ENCODE measurements at places on chromosomes 3 and 15.

DNA sequence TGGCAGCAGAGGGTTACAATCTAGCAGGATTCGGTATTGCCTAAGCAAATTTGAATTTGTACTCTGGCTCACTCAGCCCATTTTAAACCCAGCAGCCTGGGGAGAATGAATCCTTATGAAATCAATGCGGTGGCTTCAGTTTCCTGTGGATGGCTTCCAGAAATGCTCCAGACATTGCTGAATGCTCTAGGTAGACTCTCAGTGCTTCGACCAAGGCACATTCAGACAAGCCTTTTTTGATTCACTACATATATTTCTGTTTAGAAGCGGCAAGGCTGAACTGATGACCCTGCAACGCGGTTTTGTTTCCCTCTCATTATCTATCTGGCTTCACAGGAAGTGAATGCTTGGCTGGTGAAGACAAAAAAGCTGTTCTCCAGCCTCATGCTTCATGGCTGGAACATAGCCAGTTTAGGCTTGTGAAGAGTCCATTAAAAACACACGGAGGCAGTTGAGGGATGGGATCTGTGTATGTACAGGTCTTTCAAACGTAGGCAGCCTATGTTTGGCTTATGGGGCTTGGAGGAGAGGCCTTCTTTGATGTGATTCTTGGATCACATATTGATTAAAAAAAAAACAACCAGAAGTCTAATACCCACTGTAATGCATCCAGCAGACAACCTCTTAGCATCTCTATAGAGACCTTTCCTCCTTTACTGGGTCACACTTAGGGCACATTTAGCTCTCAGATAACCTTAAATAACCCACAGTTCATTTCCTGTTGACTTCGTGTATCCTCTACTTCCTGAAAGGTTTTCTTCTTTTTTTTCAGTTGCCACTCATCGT is 400.2 kb upstream of the TBL1XR1 start:
- no peak for DNase-seq

- DNase-seq = no peak
Observed at GRCh38 chr3:11371747-11372146, 99.5 kb downstream of the ATG7 start.

- DNase-seq = no peak
Observed at GRCh38 chr3:143843587-143843986, 4.7 kb downstream of the SLC9A9 start.

GRCh38 chr3:194384569-194385001 is 14.5 kb downstream of the GP5 start:
- DNase-seq = no peak

- DNase-seq = no peak
Observed at GRCh38 chr3:135237371-135238143, 442.5 kb downstream of the EPHB1 start.

DNA sequence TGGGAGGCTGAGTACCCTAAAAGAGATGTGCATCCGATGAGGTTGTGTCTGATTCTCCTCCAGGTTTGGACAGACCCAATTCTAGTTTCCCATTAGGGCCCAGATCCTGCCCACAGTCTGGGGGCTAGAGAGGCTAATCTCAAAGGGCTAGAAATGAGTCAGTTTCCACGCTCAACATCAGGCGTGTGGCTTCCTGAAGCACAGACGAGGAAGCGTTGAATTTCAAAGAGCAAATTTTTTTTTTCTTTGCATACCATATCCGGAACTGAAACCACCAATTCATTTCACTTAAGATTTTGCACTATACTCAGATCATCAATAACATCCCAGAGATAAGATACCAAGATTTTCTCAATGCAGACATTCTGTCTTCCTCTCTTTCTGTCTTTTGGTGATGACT is 173.8 kb upstream of the BCL6 start:
- DNase-seq = peak; percentile 40

DNA sequence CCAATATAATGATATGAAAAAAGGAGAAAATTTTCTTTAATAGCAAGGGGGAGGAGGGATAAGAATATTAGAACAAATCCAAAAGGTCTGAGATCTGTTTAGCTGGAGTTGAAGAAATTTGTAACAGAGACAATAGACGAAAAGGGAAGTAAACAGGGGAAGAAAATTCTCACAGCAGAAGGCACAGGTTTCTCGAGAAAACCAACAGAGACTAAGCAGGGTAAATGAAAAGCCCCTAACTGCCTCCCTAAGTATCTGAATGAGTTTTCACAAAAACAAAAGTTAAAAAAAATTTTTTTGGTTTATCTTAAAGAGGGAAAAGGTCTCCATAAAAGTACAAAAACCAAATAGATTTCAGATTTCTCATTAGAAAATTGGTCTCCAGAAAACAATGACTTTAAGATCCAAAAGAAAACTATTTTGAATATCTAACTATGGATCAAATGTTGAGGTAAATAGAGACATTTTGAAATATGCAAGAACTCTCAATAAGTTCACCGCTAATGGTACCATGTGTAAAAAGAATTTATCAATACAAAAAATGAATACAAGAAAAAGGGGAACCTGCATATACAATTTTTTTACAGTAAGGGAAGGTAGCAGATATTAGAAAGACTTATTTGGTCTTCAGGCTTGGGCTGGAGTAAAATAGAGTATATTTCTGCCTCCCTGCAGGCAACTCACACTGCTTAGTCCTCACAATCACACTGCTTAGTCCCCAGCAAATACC is 23.9 kb upstream of the NEK10 start:
- no peak for DNase-seq

DNA sequence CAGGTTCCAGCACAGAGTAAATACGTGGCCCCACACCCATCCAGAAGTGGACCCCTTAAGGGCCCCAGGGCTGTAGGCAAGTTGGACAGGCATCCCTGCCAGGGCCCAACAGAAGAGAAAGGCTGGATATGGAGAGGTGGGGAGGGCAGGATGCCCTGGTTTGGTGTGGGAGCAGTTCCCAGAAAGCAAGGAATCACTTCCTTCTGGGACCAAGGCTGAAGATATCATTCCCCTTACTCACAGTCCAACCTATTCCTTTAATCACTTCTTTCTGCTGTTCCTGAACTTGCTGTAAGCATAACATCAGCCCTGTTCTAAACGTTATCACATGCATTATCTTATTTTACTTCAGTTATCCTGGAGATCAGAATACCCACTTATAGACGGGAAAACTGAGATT is 6.1 kb upstream of the MESP2 start:
- no peak for DNase-seq

DNA sequence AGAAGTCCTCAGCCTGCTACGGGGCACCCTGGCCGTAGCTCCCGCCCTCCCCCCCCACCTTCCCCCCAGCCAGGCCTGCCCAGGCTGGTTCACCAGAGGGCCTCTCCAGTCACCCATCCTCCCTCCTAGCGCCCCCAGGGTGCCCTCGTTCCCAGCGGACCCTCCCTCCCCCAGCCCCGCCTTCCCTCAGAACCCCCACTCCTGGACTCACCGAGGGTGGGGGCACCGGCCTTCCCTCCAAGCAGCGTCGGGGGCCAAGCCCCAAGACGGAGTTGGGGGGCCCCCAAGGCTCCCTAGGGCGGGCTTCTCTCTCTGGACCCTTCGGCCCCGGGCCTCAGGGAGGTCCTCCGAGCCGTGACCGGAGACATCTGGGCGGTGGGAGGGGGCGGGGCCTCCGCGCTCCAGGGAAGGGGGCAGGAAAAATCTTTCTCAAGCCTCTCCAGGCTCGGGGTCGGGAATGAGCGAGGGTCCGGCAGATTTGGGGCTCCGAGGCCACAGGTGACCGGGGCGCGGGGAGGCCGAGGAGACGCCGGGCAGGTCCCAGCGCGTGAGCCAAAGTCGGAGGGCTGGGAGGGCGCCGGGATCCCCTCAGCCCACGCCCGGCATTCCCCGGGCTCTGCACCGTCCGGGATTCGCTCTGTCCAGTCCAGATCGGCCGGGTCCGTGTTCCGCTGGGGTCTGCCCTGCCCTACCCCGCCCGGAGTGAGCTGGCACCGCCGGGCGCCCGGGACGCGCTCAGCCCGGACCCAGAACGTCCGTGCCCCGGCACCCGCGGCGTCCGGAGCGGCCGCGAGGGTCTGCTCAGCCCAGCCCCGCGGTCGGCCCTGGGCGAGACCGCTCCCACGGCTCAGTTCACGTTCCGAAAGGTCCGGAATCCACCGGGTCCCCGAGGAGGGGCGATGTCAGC is 999 bp downstream of the INSYN1 start:
- no peak for DNase-seq

DNA sequence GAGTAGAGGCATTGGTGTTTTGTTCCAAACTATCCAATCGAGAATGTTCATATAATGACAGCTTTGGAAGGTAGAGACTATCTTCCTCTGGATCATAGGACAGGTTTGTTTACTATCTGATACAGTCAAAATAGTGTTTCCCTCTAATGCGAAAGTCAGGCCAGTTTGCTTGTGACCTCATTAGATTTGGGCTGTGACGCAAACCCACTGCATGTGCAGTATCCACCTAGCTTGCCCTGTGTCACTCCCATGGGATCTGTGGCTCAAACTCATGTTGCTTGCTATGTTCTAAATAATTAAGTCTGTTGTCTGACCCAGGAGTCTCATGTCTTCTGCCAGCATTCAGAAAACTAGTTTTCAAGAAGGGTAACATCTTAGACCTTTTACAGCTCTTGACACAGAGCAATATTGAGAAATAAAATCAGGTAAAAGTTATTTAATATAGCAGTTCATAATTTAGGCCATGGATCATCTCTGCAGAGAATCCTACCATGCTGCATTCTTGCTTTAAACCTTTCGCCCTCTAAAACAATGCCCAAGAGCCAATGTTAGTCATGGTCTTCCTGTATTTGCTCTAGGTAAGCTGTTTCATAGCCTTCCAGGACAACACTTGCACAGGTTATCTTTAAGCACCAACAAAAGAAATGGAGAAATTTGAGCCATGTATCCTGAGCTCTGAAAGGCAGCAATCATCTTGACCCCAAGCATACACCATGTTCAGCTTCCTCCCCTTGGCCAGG is 26.4 kb downstream of the NIT2 start:
- DNase-seq = no peak

GRCh38 chr15:40443255-40443654 is 2.5 kb downstream of the BAHD1 start:
- DNase-seq = no peak

GRCh38 chr3:62809369-62809768 is 65.8 kb downstream of the CADPS start:
- DNase-seq = no peak

DNA sequence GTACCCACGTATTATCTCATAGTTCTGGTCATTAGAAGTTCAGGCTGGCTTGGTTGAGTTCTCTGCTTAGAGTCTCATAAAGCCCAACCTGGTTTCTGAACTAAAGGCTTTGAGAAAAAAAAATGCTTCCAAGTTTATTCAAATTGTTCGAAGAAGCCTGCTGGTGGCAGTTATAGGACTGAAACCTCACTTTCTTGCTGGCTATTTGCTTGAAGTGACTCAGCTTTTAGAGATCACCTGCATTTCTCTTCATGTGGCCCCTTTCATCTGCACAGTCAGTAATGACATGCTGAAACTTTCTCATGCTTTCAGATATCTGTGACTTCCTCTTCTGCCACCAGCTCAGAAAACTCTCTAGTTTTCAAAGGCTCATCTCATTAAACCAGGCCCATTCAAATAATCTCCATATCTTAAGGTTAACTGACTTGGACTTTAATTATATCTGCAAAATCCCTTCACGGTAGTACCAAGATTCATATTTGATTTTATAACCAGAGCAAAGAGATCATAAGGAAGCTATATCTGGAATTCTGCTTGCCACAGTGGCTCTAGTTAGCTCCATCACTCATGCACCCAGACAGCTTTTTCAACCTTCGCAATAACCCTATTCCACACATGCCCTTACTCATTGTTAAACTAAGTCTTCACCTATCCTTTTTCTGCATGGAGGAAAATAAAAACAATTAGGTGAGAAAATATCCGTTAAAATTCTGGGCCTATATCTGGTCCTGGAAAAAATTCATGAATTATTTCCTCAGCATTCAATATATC is 433.8 kb upstream of the CBLB start:
- no peak for DNase-seq

DNA sequence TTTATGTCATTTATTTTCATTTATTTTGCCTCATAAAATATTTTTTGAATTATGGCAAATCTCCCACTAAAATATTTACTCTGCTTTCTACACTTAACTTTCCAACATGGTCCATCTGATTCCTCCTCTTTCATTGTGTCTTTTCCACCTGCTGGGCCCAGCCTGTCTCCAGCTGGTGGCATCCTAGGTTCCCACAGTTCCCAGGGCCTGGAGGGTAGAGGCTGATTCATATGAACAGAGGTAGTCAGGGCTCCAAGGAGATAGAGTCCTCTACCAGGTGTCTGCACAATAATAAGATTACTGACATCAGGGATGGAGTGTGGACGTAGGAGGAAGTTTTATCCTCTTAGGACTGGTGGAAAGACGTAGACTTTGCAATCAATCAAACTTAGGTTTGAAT is 14.3 kb downstream of the ZBTB38 start:
- no peak for DNase-seq

GRCh38 chr3:178480274-178480673 is 56.0 kb upstream of the KCNMB2 start:
- no peak for DNase-seq

DNA sequence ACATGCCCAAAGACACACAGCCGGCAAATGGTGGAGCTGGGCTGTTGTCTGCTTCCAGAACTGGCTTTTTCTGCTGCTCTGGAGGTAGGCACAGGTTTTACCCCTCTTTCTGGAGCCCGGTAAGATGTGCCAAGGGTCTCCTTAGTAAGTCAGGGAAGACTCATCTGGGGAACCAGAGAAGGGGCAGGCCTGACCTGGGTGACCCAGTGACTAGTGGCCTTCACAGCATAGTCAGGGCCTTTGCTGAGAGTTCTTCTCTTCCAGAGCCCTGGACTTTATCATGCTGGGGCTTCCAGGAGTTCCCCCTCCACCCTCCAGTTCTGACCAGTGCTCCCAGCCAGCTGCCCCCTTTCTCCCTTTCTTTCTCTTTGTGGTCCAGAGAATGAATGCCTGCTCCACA is 3.2 kb downstream of the CD276 start:
- no peak for DNase-seq

- DNase-seq = no peak
Observed at GRCh38 chr3:46960081-46960701, 16.4 kb downstream of the CCDC12 start.

DNA sequence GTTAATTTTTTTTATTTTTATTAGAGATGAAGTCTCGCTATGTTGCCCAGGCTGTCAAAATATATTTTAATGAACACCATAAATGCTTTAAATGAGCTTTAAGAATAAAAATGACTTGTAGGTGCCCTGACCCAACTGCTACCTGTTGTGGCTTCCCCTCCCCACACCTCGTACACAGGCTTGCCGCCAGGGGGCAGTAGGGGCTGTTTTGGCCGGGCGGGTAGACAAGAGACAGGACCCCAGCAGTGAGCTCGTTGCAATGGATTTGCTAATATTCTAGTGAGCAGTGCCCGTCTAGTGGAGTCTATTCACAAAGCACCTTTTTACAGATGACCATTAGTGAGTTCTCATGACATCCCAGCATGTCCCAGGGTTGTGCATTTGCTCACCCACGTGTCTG is 418.1 kb downstream of the OCA2 start:
- no peak for DNase-seq

- no peak for DNase-seq
Observed at GRCh38 chr3:188649521-188649920, 495.6 kb downstream of the LPP start.

GRCh38 chr3:13714251-13714916 is 165.5 kb downstream of the FBLN2 start:
- DNase-seq = no peak
